ENCODE measurements at places on chromosomes 1 and 21. TPM values are rescaled to one million over a fixed set of nuclear protein-coding genes. Genes with fewer than 3 reads are reported as not detected.

DNA sequence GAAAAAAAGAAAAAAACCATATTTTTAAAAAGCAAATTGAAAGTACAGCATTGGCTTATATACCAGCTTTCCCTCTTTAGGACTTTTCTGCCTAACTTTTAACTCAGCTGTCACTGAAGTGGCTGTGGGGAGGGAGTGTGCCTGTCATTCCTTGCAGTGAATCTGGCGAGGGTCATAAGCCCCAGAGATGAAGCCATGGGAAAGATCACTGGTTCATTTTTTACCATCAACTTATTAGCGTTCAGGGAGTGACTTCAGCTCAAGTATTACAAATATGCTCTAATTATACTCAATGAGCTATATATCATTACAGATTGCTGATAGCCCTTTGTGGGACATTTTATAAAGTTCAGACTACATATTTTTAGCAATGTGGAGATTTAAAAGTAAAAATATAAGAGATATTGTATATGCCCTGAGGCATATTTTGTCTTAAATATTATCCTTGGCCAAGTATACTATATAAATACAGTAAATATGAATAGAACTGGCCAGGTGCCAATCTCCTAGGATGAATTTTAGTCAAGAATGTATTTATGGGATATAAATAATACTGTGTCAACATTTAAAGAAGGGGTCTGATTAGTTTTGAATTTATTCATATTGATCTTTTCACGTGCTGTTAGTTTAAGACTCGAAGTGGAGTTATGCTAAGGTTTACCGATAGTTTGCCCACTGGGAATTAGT lies 4.4 kb downstream of the TGFB2 start:
- DNase-seq, result no peak

Gene PCSK9
- 31.8 TPM for total RNA-seq

- DNase-seq, result no peak
These were observed 69.6 kb upstream of the LAMC2 start for GRCh38 chr1:183116416-183116815.

Gene NIBAN1
- total RNA-seq, result 19.5 TPM

Gene SLC1A7
- total RNA-seq, result not detected

GRCh38 chr1:183834568-183834967 lies 29.6 kb downstream of the RGL1 start:
- DNase-seq, result no peak

Gene RGS8
- not detected for total RNA-seq

- no peak for DNase-seq
These were observed 93.0 kb upstream of the TTC34 start for GRCh38 chr1:2894381-2895041.

GRCh38 chr1:210769473-210769872 lies 364.5 kb downstream of the KCNH1 start:
- DNase-seq, result no peak

GRCh38 chr21:29302359-29302875 lies 3.7 kb downstream of the BACH1 start:
- DNase-seq, result no peak

DNA sequence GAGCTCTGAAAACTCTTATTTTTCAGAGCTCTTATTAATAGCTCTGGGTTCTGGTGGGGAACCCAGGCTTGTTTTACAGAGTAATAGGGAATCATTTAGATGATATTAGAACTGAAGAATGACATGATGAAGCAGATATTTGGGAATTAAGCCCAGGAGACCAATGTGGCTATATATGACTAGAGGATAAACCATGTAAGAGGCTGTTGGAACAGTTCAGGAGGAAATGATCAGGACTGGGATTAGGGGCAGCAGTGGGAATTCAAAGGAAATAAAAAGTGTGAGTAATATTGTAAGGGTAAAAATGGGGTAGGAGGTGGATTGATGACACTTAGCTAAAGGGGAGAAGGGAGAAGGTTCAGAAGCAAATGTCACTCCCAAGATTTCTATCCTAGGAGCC lies 58.6 kb downstream of the GIPC2 start:
- no peak for DNase-seq

DNA sequence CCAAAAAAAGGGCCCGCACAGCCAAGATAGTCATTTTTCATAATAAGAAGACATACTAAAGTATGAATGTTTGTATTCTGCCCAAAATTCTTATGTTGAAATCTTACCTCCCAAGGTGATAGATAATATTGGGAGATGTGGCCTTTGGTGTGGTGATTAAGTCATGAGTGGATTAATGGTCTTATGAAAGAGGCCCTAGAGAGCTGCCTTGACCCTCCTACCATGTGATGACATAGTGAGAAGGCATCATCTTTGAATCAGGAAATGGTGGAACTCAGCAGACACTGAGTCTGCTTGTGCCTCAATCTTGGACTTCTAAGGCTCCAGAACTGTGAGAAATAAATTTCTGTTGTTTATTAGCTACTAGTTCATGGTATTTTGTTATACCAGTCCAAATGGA lies 11.8 kb upstream of the RNPC3 start:
- DNase-seq, result no peak

DNA sequence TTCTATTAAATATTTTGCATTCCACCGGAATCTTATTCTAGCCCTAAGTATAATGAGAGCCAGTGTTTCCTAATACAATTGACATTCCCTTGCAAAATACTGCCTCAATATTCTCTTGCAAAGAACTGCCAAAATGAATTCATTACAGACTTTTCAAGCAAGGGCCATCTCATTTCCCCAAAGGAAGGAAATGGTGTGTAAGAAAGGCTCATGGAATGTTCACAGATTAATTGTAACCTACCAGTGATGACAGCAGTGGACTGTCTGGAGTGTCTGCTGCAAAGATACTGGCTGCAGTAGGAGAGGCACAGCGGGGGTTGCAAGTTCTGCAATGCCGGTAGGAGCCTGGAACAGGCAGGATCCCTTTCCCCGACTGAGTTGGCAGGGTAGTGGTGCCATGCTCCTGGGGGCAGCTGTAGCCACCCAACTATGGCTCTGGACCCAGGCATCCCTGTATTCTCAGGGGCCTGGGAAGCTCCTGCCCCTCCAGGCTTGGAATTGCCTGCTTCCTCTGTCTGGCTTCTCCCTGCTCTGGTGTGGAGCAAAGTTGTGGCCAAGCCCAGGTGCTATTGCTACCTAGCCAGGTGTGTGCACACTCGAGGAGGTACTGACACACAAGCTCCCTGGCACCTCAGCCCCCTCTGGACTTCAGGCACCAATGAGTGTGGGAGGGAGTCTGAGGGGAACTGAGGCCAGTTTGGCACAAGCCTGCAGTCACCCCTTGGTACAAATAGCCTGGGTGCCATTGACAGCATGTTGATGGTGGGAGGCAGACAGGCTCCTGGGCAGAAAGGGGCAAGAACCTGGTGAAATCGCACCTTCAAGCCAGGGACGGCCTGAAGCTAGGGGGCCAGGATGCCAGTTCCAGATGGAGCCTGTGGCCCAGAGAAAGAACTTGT lies 1371.0 kb downstream of the KCNT2 start:
- DNase-seq, result no peak

- peak; percentile 13 for DNase-seq
These were observed 6.4 kb upstream of the ERI3 start for GRCh38 chr1:44361478-44361877.

DNA sequence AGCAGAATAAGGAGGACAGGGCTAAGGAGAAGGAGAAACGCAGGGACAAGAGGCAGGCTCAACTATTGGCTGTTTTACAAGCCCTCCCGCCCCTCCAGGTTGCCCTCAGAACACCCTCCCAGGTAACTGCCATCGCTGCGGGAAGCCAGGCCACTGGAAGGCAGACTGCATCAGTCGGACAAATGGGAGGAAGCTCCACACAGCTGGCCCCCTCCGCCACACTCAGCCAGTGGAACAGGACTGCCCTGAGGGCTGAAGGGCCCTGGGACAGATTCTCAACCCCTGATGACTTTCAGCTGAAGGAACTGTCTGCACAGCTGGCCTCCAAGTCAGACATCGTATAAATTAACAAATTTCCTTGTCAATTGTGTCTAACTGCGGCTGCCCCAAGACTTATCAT lies 21.8 kb downstream of the LRRC3 start:
- no peak for DNase-seq

GRCh38 chr1:226870026-226870400 lies 403 bp upstream of the PSEN2 start:
- no peak for DNase-seq

- no peak for DNase-seq
These were observed 102.5 kb downstream of the LYPLAL1 start for GRCh38 chr1:219276049-219276738.

- DNase-seq, result no peak
These were observed 206.8 kb downstream of the ST6GALNAC3 start for GRCh38 chr1:76281306-76281705.

- no peak for DNase-seq
These were observed 28.9 kb upstream of the DMRTB1 start for GRCh38 chr1:53430261-53430660.

DNA sequence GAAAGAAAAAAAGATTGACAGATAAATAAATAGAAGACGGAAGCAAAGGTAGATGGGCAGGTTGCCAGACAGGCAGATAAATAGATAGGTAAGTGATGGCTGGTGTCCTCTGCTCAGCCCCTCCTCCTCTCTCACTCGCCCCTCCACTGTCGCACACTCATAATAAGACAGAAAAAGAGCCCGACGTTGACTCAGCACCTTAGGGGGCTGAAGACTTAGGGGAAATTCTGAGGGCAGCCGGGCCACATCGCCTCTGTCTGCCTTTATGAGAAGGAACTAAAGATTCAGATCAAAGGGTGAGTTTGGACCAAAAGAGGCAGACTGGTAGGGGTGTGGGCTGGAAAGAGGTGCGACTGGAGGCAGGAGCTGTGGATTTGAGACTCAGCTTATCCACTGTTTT lies 158.1 kb upstream of the IGSF21 start:
- DNase-seq, result no peak

DNA sequence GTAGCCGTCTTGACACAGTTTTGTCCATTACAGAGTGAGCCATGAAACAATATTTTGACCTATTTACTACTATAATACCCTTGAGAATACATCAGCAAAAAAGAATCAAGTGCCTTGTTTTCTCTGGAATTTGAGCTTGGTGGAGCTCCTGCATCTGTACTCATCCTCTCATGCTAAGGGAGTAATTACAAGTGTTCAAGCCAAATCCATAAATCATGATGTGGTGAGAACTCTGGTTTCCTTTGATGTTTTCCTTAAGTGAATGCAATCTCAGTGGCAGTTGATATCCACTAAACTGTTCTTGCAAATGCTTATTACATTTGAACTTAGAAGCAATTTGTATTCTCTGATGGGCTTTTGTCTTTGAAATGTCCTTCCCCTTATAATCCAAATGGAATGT lies 824.6 kb upstream of the TMPRSS15 start:
- no peak for DNase-seq

GRCh38 chr1:100861379-100861778 lies 33.3 kb downstream of the EXTL2 start:
- no peak for DNase-seq

DNA sequence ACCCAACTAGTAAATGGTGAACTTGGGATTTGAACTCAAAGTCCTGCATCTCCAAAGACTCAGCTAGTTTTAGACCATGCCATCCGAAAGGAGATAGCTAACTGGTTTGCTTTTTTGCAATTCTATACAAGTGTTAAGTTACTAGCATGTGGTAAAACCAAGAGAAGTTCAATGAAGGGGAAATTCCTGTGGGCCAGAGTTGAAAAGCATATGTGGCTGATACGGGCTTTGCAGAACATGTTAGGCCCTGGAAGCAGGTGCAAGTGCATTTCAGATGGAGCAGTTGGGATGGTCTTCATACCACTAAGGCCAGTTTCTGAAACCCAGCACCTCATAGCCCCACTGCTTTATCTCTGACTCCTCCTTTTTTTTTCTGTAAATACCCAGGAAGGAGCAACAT lies 620.9 kb downstream of the PLPP3 start:
- DNase-seq, result no peak

Gene DCDC2B
- total RNA-seq, result not detected

DNA sequence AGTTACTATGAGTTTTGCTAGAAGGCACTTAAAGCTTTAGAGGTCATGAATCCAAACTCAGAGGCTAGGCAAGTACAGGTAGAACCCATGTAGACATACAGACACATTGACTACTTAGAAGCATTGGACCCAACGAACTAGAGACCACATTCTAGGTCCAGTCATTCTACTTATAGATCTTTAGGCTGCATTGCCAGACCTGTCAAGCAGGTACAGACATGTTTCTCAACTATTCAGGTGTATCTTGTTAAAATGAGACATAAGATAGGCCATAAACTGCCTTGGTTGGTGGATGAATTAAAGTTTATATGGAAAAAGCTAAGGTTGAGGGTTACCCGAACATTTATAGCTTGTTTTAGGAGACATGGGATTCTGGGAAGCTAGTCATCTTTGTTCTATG lies 6.5 kb downstream of the ZP4 start:
- no peak for DNase-seq

GRCh38 chr1:57835620-57836019 lies 411.8 kb upstream of the DAB1 start:
- DNase-seq, result no peak

GRCh38 chr1:116861137-116861536 lies 48.6 kb upstream of the PTGFRN start:
- DNase-seq, result no peak

DNA sequence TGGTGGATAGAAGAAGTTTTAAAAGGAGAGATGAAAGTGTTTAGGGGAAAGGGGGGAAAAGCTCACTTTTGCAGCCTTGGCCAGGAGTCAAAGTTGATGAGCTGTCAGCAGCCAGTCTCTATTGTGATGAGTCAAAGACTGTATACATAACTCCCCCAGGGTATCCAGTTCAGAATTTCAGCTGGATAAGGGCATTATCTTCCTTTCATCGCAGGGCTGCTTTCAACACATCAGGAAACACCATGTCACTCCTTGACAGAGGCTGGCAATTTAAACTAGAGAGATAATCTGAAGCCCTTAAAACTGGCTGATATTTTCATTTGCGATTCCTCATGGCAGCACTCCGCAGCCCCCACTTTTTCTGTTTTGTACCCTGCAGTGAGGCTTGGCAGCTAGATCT lies 328.5 kb downstream of the TBX15 start:
- DNase-seq, result no peak

DNA sequence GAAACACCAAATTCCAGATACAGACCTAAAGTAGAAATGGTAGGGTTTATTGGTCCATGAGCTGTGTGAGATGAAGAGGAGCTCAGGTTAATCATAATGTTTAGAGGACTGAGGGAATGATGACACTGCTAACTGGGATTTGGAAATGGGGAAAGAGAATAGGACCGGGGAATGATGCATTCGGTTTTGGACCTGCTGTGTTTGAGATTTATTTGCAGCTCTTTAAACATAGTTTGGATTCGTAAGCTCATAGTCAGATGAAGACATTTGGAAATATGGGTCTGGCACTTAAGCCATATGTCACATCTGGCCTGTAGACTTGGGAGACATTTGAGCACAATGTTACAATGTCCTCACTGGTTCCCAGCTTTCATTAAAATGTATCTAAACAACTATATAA lies 127.9 kb upstream of the DUSP10 start:
- no peak for DNase-seq

- DNase-seq, result no peak
These were observed 26.5 kb downstream of the DYRK1A start for GRCh38 chr21:37393030-37393429.

- DNase-seq, result no peak
These were observed 539 bp downstream of the ANP32E start for GRCh38 chr1:150235294-150235851.

GRCh38 chr1:171220581-171221054 lies 27.7 kb upstream of the FMO1 start:
- no peak for DNase-seq
